ENCODE measurements at places on chromosomes 3 and 15. TPM values are rescaled to one million over a fixed set of nuclear protein-coding genes. Genes with fewer than 3 reads are reported as not detected.

DNA sequence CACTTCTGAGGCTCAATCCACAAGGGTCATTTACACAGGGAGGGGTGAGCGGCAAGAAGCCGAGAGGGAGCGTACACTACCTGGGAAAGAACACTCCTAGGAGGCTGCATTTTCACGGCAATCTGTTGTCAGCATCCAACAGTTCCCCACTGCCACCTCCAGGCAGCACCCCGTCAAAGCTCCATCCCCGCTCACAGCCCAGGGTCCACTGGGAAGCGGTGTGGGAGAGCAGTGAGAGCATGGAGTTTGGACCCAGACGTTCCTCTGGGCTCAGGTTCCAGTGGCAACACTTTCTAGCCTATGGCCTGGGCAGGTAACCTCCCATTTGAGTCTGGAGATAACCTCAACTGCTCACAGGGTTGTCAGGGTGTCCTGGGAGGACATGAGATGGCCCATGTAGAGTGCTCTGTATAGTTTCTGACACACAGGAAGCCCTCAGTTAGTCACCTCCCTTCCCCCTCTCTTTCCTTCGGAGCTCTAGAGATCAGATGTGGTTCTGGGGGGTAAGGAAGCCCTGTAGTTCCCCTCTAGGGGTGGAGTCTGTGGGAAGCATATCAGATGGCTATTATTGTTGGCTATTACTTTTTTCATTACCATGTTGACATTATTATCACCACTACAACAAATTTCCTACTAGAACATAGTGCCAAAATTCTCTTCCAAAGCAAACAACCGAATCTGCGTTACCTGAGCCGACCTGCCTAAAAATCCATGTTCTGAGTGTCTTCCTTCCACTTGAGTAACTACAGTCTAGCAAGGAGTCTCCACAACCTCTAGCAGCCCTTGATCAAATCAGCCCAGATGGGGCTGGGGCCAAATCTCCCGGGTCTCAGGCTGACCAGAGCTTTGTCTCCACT lies 29.1 kb downstream of the RUVBL1 start:
- no peak for DNase-seq
- no peak overlapping the region for H3K27ac ChIP-seq
- no peaks in the 10 kb centered on the region for H3K27me3 ChIP-seq
- H3K4me3 ChIP-seq: no peak overlapping the region

- H3K27me3 ChIP-seq: no peaks in the 10 kb centered on the region
- H3K36me3 ChIP-seq: no peaks in the 10 kb centered on the region
- H3K4me3 ChIP-seq: no peak overlapping the region
- no peaks in the 10 kb centered on the region for H3K4me1 ChIP-seq
- DNase-seq: no peak
These were observed 33.9 kb downstream of the FSD2 start for GRCh38 chr15:82771789-82772607.

DNA sequence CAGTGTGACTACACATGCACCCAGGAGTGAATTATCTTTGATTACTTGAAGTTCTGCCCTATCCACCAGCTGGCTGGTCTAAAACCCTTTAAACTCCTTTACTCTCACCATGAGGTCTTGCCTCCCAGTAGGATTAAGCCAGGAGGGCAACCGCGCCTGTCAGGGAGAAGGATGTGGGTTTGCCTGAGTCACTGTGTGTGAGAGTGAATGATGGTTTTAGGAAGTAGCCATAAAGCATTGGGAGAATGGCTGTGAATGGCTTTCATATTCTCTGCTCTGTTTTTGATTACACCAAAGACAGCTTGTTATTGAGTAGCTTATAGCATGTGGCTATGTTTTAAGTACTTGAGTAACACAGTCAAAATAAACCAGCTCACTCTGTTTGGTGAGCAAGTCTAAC lies 637.7 kb upstream of the TBL1XR1 start:
- no peaks in the 10 kb centered on the region for H3K4me1 ChIP-seq
- no peaks in the 10 kb centered on the region for H3K36me3 ChIP-seq
- H3K27me3 ChIP-seq: no peaks in the 10 kb centered on the region

GRCh38 chr15:51335538-51336410 lies 2.6 kb downstream of the CYP19A1 start:
- peaks cover 13% of the 10 kb centered on the region for H3K4me1 ChIP-seq
- H3K36me3 ChIP-seq: no peaks in the 10 kb centered on the region
- peak; percentile 53 for DNase-seq
- H3K27ac ChIP-seq: peak overlapping the region; percentile 41

The SCAANT1 gene
- not detected for total RNA-seq

GRCh38 chr15:31561156-31561555 lies 234.5 kb downstream of the KLF13 start:
- DNase-seq: no peak
- no peaks in the 10 kb centered on the region for H3K4me1 ChIP-seq
- no peaks in the 10 kb centered on the region for H3K36me3 ChIP-seq
- H3K27me3 ChIP-seq: no peaks in the 10 kb centered on the region
- H3K4me3 ChIP-seq: no peak overlapping the region

DNA sequence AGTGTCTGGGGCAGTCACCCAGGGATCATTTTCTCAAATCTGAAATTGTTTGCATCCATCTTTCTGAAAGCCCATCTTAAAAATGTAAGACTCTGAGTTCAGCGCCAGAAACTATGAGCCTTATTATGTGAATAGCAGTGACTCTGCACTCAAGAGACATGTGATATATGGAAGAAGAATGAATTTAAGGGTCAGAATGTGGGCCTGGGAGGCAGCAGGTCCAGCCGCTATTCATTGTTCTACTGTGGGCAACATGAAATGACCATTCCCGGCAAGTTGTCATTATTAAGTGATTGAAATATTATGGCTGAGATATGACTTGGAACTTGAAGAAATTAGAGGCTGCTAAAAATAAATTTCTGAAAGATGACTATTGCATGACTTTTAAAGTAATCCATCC lies 228.6 kb upstream of the ARRDC4 start:
- H3K36me3 ChIP-seq: no peaks in the 10 kb centered on the region
- no peak for DNase-seq
- no peaks in the 10 kb centered on the region for H3K27me3 ChIP-seq
- no peaks in the 10 kb centered on the region for H3K4me1 ChIP-seq
- no peak overlapping the region for H3K27ac ChIP-seq
- no peak overlapping the region for H3K4me3 ChIP-seq

- peak overlapping the region; percentile 95 for H3K4me3 ChIP-seq
- DNase-seq: no peak
- no peaks in the 10 kb centered on the region for H3K36me3 ChIP-seq
- peak overlapping the region; percentile 91 for H3K27ac ChIP-seq
- no peaks in the 10 kb centered on the region for H3K27me3 ChIP-seq
These were observed 681 bp downstream of the TWF2 start for GRCh38 chr3:52238193-52238760.

DNA sequence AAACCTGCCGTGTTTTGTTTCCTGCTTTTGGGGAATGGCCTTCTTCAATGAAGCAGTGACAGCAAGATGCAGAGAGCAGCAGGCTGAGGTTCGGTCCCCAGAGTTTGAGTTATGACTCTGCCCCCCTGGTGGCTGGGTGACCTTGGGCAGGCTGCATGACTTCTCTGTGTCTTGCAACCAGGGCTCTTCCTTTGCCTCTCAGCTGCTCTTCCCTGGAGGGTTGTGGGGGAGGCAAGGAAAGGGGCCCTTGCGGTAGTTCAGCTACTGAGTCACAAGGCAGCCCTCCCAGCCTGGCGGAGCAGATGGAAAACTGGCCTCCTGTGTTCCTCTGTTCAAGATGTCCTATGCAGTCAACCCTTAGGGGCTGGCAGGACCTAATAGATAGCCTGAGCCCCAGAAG lies 17.1 kb downstream of the CTXND1 start:
- H3K4me1 ChIP-seq: no peaks in the 10 kb centered on the region
- no peak overlapping the region for H3K4me3 ChIP-seq
- H3K27ac ChIP-seq: no peak overlapping the region
- H3K27me3 ChIP-seq: no peaks in the 10 kb centered on the region

The FBXL2 gene
- 1.1 TPM for total RNA-seq

The PRR20G gene
- not detected for total RNA-seq

DNA sequence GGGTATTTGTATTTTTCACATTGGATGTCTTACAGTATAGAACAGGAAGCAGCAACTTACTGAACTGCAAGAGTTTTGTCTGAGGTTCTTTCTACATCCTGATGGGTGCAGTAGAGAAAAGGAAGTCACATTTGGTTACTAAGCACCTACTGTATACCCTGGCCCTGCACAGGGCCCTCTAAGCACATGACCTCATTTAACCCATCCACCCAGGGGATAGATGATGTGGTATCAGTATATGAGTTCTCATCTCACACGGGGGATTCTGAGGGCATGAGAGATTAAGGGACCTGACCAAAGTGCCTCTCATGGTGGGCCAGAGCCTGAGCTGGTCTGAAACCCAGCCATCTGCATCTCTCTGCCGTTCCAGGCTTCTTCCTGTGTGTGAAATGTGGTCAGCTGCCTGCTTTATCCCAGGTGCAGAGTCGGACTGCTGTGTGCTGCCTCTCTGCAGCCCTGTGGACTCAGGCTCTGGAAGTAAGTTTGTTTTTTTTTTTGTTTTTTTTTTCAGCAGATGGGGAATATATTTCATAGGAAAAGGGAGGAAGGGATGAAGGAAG lies 17.9 kb downstream of the SLC6A11 start:
- no peaks in the 10 kb centered on the region for H3K36me3 ChIP-seq
- no peaks in the 10 kb centered on the region for H3K4me1 ChIP-seq
- no peak overlapping the region for H3K4me3 ChIP-seq
- no peaks in the 10 kb centered on the region for H3K27me3 ChIP-seq

Measured in colonic mucosa (tissue), 4 donors.